Activated T-cell treated with anti-CD3 and anti-CD28 coated beads, Interleukin-2, amount 50 U/mL, for 1 hour (primary cell): ENCODE measurements at places on chromosomes 6 and 20.

DNA sequence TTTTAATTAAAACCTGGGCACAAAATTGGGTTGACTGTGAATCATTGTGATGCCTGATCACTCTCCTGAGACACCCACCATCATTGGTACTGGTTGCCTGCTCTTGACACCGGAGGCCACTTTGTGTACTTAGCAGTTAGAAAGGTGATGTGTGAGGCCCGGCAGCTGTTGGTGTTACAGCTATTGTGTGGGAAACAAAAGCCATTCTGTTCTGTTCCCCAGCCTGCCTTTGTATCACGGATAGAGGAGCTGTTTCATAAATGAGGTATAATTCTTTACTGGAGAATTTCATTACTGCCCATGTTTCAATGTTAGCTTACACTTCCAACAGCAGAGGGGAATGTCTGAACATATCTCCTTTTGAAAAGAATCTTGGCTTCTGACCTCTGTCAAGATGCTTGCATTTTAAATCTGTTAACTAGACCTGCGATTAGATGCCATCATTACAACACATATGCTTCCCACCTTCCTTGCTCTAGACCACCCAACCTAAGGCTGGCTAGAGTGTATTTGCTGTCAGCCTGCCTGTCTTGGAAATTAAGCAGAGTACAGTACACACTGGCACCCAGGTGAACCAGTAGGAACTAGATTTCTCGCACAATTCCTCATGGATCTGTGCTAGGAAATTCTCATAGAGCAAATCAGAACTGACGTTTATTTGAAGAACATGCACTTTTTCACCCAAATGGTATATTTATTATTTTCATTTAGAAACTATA lies 142.4 kb upstream of the INSM1 start:
- no peak for DNase-seq

DNA sequence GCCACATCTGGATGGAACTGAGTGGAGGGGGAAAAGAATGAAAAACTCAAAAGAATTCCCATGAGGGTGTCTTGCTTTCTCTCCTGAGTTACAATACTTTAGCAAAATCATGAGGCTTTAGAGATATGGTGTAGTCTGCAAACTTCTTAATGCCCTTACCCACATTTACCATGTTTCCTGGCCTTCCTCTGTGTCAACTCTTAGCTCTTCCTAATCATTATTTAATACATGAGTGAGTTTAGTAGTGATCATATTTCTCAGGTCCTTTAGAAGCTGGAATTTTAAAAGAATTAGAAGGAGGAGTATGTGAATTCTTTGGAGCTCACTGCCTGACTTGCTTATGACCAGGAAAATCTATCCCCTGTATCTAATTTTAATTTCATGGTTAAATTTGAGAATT lies 39.0 kb downstream of the STX11 start:
- no peak for DNase-seq

DNA sequence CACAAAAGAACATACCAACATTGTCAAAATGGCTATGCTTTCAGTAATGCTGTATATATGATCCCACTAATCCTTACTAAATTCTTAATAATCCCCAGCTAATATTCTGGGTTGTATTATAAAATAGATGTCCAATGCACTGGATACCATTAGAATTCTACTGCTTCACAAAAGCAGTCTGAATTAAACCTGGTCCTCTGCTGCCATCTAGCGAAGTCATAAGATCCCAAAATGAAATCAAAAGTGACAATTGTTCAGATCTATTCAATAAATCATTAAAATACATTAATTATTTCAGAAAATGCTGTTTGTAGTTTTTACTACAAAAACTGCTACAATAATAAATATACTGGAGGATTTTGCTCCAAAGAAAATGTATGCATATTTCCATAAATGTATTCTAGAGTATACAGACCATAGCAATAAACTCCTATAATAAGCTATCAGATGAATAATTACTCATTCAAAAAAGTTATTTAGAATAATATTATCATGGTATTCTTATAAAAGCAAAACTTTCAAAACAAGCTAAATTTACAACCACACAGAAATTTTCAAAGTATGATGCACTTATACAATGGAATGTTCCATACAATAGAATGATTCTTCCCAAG lies 92.6 kb downstream of the RNGTT start:
- no peak for DNase-seq

DNA sequence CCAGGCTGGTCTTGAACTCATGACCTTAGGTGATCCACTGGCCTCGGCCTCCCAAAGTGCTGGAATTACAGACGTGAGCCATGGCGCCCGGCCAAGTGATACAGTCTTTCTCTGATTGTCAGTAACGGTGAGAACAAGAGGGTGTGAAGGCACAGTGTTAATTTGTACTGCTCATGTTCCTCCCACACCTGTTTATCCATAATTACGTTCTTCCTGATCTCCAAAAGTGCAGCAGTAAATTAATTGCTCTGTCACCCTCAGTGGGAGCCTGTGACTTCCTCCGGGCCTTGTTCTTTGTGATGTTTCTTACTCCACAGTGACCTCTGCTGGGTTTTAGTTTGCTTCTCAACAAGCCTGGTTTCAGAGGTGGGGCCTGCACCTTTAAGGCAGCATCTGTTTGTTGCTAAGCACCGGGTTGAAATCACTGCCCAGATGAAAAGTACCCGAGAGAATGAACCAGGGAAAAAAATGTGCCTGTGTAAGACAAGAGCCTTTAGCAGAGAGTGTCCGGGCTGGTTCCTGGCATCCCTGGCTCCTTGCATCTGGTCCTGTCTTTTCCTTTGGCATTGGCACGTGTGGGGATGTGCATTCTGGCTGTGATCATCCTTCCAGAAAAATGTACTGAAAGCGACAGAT lies 89.1 kb upstream of the CLDN20 start:
- peak; percentile 27 for DNase-seq

DNA sequence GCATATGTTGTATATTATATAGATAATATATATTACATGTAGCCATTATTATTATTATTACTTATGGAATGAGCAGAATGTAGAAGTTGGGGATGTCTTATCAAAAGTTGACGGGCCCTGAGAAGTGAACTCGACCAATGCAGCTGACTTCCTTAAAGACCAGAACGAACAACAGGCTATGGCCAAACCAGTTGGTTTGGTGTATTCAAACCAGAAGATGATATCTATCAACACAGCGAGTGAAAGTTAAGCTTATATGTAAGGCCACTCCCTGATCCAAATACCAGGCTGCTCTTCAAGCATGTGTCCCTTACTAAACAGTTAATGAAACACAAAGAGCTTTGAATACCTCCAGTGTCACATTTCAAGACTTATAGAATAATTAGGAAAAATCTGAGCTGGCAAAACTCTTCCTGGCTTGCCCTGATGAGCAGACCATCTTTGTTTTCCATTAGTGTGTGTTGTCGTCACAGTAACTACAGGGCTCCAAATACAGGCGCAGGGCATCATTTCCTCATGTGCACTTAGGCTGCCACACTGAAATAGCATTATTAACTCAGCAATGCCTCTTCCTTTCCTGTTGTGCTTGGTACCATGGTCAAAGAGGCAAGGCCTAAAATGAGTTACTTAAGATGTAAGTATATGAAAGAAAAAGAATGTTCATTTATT lies 6.6 kb downstream of the FILIP1 start:
- DNase-seq = no peak

- DNase-seq = no peak
Measured at GRCh38 chr20:23289249-23289648, 61.3 kb upstream of the NXT1 start.

DNA sequence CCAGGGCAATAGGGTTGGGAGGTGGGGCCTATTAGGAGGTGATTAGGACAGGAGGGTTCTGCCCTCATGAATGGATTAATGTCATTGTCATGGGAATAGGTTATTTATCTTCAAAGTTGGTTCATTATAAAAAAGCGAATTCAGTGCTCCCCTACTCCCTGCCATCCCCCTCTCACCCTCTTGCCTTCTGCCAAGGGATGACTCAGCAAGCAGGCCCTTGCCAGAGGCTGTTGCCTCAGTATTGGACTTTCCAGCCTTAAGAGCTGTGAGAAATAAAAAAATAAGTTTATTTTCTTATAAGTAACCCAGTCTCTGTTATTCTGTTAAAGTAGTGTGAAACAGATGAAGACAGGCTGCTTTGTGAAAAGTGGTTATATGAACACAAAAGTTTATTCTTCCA lies 381.1 kb upstream of the ZFP64 start:
- no peak for DNase-seq

DNA sequence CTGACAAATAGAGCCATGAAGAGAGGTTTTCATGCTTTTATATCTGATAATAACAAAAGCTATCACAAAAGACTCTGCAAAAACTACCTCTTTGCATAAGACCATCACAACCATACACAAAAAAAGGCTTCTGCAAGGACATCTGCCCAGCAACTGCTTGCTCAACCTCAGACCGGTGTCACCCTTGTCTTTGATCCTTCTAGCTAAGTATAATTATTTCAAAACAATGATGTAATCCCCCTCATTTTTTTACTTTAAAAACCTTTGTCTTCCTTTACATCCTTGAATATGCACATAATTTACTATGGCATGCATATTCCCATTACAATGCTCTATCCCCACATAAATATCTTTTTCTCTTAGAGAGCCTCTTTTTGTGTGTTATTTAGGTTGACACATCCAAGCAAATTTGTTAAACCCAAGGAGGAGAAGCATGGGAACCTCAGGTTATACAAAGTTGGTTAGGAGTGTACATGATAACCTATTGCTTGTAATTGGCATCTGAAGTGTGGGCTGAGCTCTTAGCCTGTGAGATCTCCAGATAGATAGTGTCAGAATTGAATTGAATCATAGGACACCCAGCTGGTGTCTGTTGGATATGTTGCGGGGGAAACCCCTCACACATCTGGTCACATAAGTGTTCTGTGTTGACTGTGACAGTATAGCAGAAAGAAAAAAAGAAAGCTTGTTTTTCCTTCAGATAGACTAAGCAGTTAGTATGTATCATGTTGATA lies 20.7 kb upstream of the CGA start:
- DNase-seq = no peak

DNA sequence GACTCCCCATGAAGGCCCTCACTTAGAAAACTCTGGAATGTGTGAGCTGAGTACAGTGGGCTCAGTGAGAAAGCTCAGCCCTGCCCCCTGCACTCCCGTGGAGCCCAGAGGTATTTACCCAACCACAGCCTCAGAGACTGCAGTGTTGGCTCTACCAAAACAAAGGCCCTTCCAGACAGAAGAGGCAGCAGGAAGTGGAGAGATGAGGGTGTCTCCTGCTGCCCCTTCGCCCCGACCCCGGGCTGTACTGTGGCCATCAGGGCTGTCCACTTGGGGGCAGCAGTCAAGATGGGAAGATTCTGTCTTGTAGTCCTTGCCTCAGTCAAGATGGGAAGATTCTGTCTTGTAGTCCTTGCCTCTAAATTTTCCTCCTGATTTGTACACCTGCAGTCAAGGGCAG lies 341.3 kb downstream of the TAF4 start:
- DNase-seq = no peak

- no peak for DNase-seq
Measured at GRCh38 chr6:3334555-3334954, 75.8 kb downstream of the PSMG4 start.

- no peak for DNase-seq
Measured at GRCh38 chr6:150266309-150266708, 102.5 kb upstream of the IYD start.

DNA sequence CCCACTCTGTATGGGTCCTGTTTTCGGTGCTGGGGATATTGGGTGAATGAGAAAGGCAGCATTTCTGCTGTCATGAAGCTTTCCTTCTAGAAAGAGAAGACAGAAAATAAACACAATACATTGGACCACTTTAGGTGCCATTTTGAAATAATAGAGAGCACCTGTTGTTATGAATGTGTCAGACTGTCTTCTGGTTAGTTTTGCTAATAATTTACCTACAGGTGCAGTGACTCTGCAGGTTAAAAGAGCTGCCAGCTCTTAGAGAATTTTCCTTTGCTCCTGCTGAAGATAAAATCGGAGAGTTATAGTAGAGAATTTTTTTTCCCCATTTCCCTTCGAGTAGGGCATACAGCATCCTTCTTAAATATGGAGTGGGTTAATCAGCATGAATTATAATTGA lies 21.9 kb upstream of the GCLC start:
- no peak for DNase-seq

DNA sequence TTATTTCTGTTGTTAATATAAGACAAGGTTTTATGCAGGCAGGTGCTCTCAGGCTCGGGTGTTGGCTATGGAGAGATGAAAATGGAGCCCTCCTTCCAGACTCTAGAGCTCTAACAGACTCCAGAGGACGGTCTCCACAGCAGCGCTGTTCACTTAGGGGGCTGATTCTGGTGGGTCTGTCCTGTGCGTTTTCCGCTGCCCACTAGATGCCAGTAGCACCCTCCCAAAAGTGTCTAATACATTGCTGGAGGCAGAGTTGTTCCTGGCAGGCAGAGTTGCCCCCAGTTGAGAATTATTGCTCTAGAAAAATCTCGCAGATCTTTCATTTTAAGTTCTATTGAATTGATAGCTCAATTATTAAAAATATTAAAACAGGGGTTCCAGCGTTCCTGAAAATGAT lies 109.9 kb downstream of the MAP3K4 start:
- no peak for DNase-seq

- no peak for DNase-seq
Measured at GRCh38 chr6:97133067-97133466, 149.9 kb downstream of the MMS22L start.

- DNase-seq = no peak
Measured at GRCh38 chr6:146938266-146938665, 266.0 kb upstream of the STXBP5 start.

DNA sequence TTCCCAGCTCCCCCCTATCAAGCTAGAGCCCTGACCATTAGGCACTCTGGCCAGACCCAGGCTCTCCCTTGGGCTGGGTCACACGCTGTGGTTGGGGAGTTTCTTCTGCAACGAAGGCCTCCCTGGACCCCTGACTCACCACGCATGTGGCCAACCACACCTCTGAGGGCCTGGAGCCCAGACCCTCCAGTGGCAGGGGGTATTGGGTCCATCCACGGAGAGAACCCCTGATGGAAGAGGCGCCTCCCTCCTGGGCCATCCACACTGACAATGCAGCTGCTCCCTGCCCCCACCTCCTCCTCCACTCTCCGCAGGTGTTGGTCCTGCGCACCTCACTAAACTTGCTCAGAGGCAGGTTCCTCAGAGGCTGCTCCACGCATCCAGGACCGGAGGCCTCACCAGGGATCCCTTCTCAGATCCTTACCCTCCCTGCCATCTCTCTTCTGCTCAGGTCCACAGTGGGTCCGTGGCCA lies 125.4 kb downstream of the RNASET2 start:
- DNase-seq = no peak

DNA sequence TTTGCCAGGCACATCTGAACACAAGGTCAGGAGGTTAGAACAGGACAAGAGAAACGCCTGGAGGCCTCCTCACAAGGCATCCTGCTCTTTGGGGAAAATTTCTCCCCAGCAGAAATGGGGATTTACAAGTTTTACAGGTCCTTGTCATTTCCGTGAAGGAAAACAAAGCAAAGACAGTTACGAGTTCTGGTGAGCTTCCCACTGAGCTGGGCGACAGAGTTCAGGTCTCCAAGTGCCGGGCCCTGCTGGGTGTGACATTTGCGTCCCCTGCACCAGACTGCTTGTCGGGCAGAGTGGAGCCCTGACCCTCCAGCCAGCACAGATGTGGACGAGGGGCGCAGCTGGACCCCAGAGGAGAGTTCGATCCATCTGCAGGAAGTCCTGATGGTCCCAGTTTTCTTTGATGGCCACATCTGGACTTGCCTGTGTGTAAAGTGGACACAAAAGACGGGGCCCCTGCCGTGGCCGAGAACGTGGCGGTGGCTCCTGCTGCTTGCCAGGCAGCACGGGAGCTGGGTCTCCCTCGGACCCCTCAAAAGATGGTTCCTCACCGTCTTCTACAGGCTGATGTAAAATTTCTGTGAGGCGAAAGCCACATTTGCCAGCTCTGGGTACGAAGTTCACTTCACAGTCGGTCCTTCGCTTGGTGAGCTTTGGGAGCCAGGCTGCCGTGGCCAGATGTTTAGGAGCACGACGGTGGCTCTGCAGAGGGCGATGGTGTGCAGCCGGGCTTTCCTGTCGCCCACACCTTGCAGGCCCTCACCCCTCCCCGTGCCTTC lies 5.2 kb upstream of the ADRM1 start:
- no peak for DNase-seq
